Esophagus muscularis mucosa (tissue), 4 donors: ENCODE measurements at places on chromosomes 5 and 9. TPM values are rescaled to one million over a fixed set of nuclear protein-coding genes. Genes with fewer than 3 reads are reported as not detected.

The ANP32B gene
- 47.4 TPM for total RNA-seq

The MIER3 gene
- 11.1 TPM for total RNA-seq

DNA sequence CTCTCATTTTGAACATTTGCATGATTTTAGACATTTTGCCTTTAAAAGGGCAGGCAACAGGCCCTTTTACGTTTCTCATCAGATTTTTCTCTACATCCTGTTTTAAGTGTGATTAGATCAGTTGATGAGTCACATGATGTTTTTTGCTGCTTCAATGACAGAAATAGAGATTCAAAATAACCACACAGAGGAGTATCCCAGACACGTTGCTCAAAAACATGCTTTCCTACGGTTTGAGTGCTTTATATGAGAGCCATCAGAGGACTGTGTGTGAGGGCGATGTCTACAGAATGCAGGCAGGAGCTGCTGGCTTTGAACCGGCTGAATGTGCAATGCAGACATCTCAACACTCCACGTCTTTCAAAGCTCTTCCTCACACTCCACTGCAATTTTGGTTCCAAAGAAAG is 42.1 kb downstream of the OTULIN start:
- no peak for DNase-seq

The CSF1R gene
- 24.9 TPM for total RNA-seq

GRCh38 chr5:128538000-128538249 is at the start of gene FBN2:
FBN2 (minus strand) TSS chr5:128538245; CDS start chr5:128537603, 642 bp downstream.
- no peak for DNase-seq

DNA sequence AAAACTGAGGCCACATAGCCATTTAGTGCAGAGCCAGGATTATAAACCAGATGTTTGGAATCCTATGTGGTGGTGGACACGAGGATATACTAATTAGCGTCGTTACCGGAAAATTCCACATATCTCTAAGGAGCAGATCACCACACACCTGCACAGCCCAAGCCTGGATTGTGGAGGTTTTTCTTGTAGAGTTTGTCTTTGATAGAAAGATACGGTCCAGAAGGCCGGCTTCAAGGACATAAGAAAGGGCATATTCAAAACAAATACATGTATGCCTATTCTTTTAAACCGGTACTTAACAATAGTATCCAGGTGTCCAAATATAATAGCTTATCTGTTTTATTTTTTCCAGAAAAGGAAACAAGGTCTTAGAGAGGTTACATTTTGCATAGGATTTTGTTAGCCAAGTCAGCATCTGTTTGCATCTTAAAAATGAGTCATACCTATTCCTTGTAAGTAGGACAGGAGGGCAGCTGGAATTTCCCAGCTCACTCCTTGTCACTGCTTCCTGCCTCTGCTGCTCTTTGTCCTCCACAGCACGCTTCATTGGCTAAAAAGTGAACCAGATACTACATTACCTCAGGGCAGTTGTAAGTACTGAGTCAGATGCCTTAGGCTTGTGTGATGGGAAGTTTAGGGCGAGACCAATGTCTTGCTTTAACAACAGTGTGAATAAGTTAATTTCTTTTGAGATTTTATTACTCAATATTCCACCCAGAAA is 3.6 kb downstream of the TMC1 start:
- no peak for DNase-seq

The C9 gene
- not detected for total RNA-seq

The CBY3 gene
- total RNA-seq, result not detected

- DNase-seq, result no peak
Observed at GRCh38 chr5:174755106-174755505, 30.7 kb downstream of the MSX2 start.

The SLC25A51 gene
- 41.9 TPM for total RNA-seq

DNA sequence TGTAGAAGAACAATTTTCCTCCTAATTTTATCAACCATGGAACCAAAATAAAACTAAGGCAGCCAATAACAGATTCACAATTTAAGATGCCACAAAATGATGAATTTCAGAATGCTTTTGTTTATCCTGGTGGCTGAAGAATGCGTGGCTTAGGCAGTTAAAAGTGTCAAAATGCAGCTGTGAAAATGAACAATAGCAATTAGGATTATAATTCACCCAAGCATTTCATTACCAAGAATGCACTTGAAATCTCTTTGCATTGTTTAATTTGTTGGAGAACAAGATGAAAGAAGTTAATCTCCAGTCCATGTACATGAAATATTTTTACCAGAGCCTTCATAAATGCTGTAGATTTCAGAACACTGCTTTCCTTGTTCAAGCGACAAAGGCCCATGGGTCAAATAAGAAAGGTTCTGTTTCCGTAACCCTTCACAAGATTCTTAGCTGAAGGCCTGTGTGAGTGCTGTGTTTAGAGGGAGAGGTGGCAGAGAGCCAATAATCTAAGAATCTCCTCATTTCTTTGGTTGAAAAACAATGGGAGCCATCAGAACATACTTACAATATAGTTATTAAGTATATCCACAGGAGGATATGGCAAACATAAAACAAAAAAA is 39.3 kb downstream of the CLINT1 start:
- DNase-seq, result no peak

The COL27A1 gene
- total RNA-seq, result 1.8 TPM

The DRD1 gene
- total RNA-seq, result 0.06 TPM

The ALDH1A1 gene
- total RNA-seq, result 83.3 TPM

DNA sequence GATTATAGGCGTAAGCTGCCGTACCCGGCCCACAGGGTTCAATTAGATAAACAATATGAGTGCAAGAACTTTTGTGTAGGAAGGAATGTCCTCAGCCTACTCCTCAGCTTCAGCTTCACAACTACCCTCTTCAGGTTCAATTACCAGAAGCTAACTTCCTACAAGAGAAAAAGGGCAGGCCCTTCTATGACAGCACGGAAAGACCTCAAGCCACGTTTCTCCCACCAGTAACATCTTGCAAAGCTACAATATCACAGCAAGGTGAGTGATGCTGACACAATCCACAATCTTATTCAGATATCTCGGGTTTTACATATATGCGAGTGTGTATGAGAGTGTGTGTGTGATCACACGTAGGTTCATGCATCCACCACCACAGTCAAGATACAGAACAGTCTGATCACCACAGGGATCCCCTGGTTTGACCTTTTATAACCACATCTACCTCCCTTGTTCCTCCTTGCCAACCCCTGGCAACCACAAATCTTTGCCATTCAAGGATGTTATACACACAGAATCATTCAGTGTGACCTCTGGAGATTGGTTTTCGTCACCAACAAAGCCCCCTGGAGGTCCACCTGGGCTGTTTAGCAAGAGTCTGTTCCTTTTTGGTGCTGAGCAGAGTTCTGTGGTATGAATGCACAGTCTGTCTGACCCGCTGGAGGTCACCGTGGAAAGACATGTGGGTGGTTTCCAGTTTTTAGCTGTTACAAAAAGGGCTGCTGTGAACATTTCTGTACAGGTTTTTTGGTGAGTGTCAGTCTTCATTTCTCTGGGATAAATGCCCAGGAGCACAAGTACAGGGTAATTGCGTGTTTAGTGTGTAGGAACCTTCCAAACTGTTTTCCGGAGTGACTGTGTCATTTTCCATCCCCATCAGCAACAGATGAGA is 38.2 kb downstream of the IPPK start:
- peak; percentile 74 for DNase-seq

DNA sequence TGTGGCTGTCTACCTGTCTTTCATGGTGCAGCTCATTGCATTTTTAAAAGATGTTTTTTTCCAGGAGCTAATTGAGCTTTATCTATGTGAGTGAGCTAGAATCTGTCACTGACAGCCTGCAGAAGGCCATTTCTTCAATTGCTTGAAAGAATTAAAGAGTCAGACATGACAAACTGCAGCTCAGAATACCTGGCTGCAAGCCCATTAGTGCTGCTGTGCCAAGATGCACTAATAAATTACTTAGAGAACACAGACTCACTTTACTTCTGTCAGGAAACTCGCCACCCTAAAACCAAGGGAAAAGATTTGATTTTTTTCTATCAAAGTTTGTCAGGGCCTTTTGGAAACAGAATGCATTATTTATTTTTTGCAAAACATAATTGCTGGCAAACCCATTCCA is 368.3 kb downstream of the CAAP1 start:
- no peak for DNase-seq

DNA sequence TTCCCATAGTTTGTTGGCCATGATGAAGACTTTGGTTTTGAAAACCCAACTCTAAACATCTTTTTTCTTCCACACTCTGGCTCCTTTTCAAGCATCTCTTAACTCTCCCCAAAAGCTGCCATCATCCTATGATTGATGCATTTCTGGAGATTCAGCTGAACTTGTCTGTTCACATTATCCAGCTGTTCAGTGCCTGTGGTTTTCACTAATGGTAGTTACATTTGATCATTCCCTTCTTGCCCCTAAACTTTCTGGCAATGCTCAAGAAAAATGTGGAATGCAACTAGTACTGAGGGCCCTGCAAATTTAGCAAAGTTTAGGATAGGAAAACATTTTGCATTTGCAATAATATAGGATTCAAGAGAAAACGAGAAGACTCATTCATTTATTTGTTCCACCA is 267.5 kb downstream of the ENC1 start:
- DNase-seq, result no peak

GRCh38 chr5:41452506-41452905 is 57.9 kb downstream of the PLCXD3 start:
- DNase-seq, result no peak

DNA sequence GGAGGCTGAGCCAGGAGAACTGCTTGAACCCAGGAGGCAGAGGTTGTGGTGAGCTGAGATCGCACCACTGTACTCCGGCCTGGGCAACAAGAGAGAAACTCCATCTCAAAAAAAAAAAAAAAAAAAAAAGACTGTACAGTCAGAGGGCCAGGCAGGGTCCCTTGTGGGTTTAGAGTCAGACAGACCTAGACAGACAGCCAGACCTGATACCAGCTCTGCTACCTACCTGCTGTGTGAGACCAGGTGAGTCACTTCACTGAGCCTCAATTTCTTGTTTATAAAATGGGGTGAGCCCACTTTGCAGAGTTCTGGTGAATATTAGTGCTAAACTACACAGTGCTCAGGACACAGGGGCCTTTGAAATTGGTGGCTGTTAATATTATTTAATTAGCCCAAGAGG is 19.7 kb downstream of the TRIM14 start:
- DNase-seq, result no peak

The IL9 gene
- not detected for total RNA-seq

DNA sequence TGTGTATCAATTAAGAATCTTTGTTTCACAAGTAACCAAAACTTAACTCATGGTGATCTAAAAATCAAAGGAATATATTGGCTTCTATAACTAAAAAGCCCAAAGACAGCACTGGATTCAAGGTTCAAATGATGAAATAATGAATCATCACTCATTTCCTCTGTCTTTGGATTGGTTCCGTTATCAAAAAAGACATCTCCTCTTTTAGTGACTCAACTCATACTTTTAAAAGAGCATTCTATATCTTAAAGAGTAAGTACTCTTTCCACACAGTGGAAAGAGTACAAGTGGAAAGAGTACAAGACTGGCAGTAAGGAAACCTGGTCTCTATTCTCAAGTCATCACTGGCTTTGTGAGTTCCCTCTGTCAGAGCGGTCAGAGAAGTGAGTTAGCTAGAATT is 141.4 kb upstream of the NMUR2 start:
- no peak for DNase-seq

DNA sequence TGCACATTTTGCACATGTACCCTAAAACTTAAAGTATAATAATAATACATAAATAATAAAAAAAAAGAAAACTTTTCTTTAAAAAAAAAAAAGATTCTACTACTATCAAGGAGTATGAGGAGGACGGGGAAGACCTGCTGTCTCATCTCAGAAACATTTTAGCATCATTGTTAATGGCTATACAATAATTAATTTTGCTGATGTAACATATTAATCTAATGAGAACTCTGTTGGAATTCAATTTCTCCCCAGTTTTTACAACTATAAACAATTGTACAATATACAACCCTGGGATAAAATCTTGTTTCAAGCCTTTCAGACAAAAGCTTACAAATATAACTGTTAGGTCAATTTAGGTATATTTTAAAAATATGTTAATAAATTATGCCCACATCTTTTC is 139.0 kb upstream of the GRIN3A start:
- DNase-seq, result no peak

DNA sequence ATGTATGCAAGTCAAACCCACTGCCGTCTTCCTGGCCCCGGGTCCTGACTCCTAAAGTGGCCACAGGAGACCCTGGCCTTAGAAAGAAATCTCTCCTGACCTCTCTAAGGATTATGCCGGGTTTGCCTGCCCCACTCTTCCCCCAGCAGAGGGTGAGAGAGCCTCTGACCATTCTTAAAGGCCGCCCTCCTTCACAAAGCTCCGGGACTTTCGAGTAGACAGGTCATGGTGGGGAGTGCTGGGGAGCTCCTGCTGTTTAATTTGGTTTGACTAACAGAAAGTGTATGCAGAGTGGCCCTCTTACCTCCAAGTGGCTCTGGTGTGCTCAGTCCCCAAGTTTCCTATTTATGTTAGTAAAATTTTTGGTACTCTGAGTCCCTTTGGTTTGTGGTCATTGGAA is 111.8 kb downstream of the LRRC70 start:
- DNase-seq, result no peak

DNA sequence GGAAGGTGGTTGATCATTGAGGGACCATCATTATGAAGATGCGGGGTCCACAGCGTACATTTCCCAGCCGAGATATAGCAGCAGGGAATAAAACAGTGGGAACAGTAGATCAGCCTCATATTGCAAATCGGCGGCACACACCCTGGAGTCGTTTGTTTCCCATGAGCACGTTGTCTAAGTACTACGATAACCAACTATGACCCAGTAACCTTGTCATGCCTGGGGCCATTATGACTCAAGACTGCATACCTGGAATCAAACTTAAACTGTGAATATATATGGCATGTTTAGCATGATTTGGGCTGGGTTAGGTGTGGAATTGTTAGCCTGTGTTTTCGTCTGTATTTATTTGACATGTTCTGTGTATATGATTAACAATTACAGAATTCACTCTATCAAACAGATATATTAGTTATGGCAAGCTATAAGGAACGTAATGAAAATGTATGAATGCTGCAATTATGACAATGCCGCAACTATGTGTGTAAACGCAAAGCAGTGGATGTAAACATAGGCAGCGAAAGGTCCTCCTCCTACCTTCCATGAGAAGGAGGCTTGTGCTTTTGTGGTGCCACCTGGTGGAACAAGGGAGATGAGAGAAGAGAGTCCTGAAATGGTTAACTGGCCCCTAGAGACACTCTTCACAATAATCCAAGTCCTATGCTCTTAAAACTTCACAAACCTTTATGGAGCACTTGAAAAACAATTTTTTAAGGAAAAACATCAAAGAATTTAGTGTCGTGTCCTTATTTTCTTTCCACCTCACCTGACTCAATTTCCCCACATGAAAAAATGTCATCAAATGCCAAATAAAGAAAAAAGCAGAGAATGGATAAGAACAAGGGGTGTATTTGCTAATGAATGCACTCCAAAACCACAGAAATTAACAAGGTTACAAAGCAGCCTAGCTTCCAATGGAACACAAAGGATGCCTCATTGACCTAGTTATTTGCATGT is 47.1 kb downstream of the SEMA5A start:
- DNase-seq, result no peak

GRCh38 chr5:171226864-171227263 is 82.2 kb upstream of the TLX3 start:
- no peak for DNase-seq

- DNase-seq, result no peak
Observed at GRCh38 chr9:113568571-113569321, 105.2 kb downstream of the RGS3 start.

The PHYHD1 gene
- 12.1 TPM for total RNA-seq

The SPINK13 gene
- total RNA-seq, result not detected

The CENPK gene
- 1.2 TPM for total RNA-seq

GRCh38 chr9:121386442-121387175 is 16.6 kb upstream of the STOM start:
- DNase-seq, result no peak

The SERF1A gene
- total RNA-seq, result 7.6 TPM
